Activated CD4-positive, alpha-beta T cell treated with anti-CD3 and anti-CD28 coated beads, Interleukin-2, amount 50 U/mL, for 24 hours (primary cell): ENCODE measurements at places on chromosomes 6 and 20.

GRCh38 chr6:16912756-16913155 is 151.5 kb upstream of the ATXN1 start:
- no peak for DNase-seq

DNA sequence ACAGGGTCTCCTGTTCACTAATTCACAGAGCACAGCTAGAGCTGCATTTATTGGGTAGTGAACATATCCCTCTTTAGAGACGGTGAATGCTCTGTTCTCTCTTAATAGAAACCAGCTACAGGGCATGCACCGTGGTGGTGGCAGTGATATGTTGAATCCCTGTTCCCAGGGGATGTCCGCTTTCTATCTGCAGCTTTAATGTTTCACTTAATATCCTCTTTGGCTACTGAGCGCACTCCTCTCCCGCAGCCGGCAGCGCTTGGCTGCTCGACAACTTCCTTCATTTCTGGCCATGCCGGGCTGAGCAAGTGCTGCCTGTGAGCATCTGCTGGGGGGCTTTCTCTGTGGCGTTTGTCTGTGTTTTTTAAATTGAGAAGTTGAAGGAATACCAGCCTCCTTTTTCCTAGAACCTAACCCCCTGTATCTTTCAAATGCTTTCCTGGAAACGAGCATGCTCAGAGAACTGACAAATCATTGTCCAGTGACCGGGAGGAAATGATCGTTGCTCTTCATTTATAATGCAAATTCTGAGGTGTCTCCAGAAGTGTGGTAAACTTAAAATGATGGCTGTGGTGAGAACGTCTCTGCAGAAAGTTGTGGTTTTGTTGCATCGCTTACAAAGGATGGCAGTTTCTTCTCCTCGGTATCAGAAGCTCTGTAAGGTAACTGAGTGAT is 297.9 kb downstream of the UTRN start:
- peak; percentile 39 for DNase-seq

DNA sequence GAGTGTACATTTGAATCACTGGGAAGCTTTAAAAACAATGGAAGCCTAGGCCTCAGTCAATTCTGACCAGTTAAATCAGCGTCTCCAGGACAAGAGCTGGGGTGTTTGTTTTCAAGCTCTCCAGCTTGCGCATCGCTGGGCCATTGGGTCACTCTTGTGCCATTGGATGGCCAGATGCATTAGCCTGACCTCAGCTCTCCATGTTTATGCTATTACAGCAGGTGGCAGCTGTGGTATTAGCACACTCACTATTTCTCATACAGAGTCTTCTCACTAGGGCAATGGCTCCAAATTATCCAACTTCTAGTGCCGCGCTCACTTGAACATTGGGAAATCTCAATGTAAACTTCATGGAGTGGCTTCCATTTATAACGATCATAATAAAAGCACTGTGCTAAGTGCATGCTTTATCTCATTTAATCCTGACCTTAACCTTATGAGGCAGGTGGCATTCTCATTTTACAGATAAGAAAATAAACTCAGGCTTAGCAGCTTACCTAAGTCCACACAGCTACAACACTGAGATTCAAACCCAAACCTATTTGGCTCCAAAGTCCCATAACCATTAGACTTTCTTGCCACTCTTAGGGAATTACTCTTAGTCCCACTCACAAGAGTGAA is 108.8 kb downstream of the PPP1R14C start:
- DNase-seq = no peak

GRCh38 chr20:46583411-46584214 is 33.2 kb upstream of the OCSTAMP start:
- DNase-seq = no peak

DNA sequence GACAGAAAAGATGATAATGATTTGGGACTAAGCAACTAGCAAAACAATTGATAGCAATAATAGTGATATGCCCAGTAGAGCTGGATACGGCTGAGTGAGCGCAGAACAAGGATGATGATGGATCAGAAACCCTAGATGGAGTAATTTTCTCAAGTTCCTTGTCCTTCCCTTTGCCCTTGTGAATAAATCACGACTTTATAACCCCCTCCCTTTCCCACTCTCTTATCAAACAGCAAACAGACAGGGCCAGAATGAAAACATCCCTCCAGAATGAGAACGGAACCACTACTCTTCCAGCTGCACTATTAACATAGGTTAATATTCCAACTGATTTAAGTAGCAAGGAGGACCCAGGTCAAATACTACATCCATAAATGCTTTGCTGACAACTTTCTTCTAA is 1.3 kb upstream of the MTFR2 start:
- no peak for DNase-seq

- DNase-seq = no peak
Measured at GRCh38 chr6:111775145-111775922, 97.9 kb downstream of the FYN start.

- no peak for DNase-seq
Measured at GRCh38 chr6:137761072-137761471, 106.0 kb upstream of the TNFAIP3 start.

- DNase-seq = no peak
Measured at GRCh38 chr20:36275011-36275410, 31.1 kb upstream of the DLGAP4 start.

DNA sequence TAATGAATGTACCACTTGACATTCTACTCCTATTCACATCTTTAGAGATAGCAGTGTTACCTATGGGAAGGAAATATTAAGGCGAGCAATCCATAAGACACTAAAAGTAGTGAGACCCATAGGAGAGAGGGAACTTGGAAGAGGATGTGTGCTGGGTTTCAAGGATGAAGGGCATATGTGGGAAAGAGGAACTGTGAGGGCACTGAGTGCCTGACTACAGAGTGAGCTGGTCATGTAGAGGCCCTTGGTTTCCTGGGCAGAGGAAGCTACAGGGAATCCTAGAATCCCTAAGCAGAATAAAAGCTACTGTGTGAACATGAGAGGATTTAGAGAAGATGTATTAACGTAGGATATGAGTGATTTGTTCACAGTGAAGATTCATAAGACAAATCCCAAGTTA is 262.8 kb downstream of the FARS2 start:
- DNase-seq = no peak

GRCh38 chr6:170371588-170371987 is 65.0 kb downstream of the FAM120B start:
- DNase-seq = no peak

DNA sequence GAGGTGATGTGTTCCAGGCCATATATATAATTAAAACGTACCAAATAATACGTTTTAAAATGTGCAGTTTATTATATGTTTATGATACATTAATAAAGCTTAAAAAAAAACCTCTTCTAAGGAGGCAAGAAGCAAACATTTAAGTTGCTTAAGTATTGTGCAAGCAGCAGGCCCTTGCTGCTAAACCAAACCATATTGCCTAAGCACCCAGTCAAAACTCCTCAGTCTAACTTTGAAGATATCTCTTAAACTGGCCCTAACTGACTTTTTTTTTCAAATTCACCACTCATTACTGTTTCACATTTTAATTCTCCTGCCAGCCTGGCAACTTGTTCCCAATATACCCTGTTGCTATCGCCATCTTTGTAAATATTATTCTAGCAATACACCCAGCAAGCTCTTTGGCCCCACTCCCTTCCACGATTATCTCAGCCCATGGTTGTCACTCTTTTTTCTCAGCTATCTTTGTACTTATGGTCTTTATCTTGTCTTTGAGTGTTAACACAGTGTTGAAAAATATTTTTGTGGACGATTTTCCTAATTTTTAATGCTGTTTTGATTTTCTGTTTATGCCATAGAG is 60.9 kb downstream of the C6orf58 start:
- DNase-seq = no peak
